ENCODE measurements at places on chromosomes 13 and 19. TPM values are rescaled to one million over a fixed set of nuclear protein-coding genes. Genes with fewer than 3 reads are reported as not detected.

FGF21 gene
- not detected for polyA plus RNA-seq

- no peak for DNase-seq
These were observed 8.5 kb upstream of the CEACAM5 start for GRCh38 chr19:41699968-41700323.

- no peak for DNase-seq
These were observed 32.3 kb upstream of the GJB6 start for GRCh38 chr13:20264271-20265018.

PSG7 gene
- polyA plus RNA-seq, result 1.0 TPM

DNA sequence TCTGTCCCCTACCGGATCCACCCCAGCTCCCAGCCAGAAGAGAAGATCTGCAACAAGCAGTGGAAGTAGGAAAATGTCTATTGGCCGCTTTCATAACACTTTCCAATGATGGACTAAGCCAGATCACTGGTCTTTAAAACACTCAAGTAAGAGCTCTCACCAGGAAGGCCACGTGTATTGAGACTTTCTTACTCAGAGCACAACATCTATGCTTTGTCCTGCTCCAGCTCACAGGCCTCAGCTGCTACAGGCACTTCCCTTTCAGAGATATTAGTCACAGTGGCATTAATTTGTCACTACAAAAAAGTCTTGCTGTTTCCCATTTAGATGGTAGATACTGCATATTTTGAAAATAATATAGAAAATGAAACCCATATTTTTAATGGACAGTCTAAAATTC, 164.2 kb downstream of the ABCC4 start:
- DNase-seq, result no peak

CALR3 gene
- polyA plus RNA-seq, result not detected

IGFL2 gene
- polyA plus RNA-seq, result 0.53 TPM

ANKLE1 gene
- 4.3 TPM for polyA plus RNA-seq
